ENCODE measurements at places on chromosomes 3 and 15.
A peak's percentile ranks its signal among the peaks of the same experiment; 100 is the strongest.

DNA sequence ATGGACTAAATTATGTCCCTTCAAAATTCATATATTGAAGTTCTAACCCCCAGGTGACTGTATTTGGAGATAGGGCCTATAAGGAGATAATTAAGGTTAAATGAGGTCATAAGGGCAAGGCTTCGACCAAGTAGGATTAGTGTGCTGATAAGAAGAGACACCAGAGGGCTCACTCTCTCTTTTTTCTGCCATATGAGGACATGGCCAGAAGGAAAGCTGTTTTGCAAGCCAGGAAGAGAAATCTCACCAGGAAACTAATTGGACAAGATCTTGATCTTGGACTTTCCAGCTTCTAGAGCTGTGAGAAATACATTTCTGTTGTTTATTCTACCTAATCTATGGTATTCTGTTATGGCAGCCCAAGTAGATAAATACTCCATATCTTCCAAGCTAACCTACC, 503.6 kb upstream of the NAALADL2 start:
- no peak for DNase-seq

DNA sequence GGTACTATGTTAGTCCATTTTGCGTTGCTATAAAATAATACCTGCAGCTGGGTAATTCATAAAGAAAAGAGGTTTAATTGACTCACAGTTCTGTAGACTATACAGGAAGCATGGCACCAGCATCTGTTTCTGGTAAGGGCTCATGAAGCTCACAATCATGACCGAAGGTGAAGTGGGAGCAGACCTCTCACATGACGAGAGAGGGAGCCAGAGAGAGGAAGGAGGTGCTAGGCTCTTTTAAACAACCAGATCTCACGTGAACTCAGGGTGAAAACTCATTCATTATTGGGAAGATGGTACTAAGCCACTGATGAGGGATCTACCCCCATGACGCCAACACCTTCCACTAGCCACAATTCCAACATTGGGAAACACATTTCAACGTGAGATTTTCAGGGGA, 301.7 kb upstream of the MDFIC2 start:
- no peak for DNase-seq

DNA sequence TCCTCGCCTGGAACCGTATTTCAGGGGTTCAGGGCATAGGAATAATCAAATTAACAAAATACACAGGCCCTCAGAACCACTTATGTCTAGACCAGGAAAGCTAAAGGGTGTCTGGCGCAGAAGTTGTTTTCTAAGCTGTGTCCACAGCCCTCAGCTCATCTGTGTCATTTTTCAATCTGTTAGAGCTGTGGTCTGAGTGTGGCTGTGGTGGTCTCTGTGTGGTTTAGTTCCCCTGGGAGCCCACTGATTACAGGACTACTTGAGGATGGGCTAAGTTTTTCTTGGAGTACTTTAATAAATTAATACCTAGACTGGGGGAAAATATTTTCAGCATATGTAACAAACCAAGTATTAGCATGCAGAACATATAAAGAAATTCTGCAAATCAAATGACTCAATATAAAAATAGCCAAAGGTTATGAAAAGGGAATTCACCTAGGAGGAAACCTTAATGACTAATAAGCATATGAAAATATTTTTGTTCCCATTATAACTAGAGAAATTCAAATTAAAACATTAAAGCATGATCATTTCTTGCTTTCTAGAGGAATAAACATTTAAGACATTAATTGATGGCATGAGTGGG, 186.3 kb downstream of the SATB1 start:
- no peak for DNase-seq

DNA sequence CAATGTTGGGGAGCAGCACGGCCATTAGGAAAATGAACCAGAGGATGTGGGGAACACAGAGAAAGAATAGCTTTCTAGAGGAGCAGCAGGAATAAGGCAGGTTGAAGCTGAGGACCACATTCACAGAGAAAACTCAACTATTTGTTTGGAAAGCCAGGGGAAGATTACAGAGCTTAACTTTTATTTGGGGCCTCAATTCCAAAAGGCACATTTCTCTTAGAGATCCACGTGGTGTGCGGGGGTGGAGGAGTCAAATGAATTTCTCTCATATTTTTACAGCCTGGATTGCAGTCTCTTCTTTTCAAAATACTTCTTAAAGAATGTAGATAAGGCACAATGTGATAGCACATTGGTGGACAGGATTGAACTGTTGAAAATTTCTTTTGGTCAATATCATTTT, 253.7 kb downstream of the ROBO1 start:
- DNase-seq, result no peak

DNA sequence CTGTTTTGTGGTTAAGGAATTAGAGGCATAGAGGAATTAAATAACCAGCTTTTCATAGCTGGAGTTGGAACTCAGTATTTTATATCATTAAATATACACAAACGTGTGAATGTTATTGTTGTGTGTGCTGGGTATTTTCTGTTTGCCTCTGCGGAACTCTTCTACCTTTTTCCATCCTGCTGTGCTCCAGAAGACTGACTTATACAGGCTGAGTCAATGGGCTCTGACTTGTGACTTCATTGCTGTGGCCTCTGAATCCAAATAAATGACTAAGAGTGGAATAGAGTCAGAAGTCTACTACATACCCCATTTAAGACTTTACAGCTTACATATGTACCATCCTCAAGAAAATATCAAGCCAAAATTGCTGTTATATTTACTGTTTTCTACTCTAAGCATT, 17.6 kb downstream of the ARIH1 start:
- no peak for DNase-seq

GRCh38 chr3:177212278-177212610, 15.0 kb upstream of the TBL1XR1 start:
- DNase-seq, result no peak

GRCh38 chr3:106381939-106382335, 513.1 kb upstream of the CBLB start:
- no peak for DNase-seq

GRCh38 chr3:59186725-59187124, 136.9 kb upstream of the CFAP20DC start:
- no peak for DNase-seq

- no peak for DNase-seq
Measured at GRCh38 chr3:152270937-152271336, 2.2 kb downstream of the MBNL1 start.

GRCh38 chr3:33947272-33948195, 149.1 kb downstream of the PDCD6IP start:
- DNase-seq, result no peak

- no peak for DNase-seq
Measured at GRCh38 chr15:31297575-31298456, 28.8 kb upstream of the KLF13 start.

DNA sequence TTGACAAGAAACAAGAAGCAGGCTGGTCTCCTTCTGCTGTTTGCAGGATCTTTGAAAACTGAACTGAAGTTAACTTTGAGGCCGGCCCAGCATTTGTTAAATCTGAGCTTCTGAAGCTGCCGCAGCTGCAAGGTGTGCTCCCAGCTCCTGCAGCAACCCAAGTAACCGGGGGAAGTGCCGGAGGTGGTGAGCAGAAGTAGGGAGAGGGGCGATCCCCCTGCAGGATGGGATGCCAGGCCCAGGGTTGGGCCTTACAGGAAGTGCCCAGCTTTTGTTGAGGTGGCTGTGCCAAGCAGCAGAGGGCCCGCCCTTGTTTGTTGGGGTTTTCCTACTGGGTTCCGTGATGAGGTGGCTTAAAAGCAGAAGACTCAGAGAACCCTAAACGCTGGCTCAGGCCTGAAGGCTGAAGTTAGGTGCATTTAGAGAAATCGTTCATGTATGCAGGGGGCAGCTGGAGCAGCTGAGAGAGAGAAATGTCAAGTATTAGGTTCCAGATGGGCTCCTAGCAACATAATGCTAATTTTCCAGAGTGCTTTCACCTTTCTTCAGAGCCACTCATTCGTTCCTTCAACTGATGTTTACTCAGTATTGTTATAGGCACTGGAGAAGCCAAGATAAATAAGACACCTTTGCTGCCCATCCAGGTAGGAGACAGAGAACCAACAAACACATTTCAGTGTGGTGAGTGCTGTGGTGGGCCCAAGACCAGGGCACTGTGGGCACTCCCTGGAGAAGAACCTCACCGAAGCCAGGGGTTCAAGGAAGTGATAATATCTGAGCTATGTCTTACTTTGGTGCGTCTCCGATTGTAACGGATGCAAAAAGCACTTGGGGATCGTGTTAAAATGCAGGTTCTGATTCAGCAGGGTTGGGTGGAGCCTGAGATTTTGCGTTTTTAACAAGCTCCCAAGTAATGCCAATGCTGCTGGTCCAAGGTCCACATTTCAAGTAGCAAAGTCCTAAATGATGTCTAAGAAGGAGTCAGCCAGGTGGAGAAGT, 42.2 kb upstream of the PLCL2 start:
- DNase-seq, result peak; percentile 85

- DNase-seq, result no peak
Measured at GRCh38 chr3:126556637-126557414, 1.9 kb downstream of the C3orf22 start.

DNA sequence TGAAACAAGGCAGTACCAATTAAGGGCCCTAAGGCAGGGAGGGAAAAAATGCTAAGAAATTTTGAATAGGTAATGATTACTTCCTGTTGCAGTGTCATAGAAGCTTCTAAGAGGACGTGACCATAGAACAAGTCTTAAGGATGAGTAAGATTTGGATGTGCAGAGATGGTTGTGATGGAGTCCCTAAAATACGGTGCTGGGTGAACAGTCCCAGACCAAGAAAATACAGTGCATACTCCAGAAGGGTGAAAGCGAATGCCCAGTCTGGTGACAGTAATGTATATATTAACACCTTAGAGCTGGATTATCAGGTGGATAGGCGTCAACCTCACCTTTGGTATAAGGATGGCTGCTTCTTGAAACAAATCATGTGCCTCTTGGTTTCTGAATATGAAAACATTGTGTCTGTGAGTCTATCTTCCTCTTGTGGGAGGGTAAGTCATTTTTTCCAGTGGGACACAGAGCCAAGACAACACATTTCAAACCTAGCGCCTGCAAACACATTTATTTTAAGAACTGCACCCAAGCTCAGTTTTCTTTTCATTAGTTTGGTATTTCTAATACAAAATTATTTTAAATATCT, 101.2 kb upstream of the TP63 start:
- no peak for DNase-seq

DNA sequence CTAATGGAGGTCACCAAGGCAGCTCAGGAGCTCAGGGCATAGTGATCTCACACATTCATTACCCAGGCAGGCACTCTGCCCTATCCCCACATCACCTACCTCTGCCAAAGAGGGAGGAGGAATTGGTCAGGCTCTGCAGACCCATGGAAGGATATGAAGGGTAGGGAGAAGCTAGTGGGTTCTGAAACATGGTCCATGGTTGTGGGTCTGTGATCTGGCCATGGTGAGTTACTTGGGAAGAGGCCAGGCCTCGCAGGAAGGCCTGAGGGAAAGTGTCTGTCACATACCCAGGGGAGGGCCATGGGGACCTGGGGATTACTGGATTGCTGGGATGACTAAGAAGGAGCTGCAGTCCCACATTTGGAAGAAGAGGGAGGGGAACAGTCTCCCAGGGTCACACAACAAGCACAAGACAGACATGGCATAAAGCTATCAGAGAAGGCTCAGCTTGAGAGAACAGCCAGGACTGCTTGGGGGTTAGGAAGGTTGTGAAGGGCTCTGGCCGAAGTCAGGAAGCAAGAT, 1.4 kb upstream of the PRSS50 start:
- no peak for DNase-seq

- DNase-seq, result peak; percentile 19
Measured at GRCh38 chr15:41512940-41513505, 604 bp downstream of the LTK start.

- DNase-seq, result no peak
Measured at GRCh38 chr3:278300-279064, 81.9 kb downstream of the CHL1 start.

GRCh38 chr3:111336511-111336910, 205.5 kb upstream of the CD96 start:
- no peak for DNase-seq

DNA sequence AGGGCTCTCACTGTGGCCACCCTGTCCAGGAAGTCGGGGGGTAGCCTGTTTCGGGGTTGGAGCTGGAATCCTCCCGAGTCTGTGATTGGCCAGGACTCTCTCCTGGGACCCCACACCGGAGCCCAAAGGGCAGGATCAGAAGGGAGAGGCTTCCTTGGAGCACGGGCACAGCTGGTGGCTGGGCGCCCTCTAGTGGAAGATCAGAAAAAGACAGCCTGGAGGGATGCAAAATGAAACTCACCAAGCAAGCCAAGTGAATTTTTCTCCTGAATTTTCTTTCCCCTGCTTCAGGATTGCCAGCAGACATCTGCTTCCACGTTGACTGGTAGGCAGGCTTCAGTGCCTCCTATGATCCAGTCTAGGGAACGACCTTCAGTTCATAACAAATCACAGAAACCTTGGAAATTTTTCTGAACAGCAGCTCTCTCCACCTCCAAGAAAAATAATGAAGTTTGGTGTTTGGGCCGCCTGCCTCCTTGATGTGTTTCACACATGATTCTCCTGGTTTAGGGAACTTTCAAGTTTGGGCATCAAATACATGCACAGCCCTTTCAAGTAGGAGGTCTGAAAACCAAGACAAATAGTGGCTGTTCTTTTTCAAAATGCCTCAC, 224.6 kb downstream of the VPS13C start:
- DNase-seq, result peak; percentile 63

DNA sequence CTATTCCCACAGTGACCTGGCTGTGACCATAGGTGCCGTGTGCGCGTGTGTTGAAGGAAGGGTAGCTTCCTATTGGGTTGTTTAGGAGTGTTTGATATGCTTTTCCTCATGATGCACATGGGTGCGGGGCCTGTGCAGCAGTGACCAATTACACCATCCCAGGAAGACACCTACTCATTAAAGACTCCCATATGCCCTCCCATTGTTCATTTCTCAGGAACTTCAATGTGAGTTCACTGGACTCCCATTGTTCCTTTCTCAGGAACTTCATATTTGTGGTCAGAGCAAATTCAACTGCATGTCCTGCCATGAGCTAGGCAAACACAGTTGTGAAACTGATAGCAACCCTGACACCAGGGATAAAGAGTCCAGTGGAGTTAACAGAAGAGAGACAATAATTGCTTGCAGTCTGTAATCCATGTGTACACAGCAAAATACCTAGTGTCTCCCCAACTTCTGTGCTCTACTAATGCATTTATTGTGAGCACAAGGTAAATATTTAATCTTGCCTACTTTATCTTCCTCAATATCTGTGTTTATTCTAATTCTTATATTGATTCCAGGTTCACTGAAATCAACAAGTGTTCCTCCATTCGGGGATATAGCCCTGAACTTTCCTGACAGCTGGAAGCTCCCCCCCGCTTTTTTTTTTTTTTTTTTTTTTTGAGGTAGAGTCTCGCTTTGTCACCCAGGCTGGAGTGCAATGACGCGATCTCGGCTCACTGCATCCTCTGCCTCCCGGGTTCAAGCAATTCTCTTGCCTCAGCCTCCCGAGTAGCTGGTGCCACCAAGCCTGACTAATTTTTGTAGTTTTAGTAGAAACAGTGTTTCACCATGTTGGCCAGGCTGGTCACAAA, 57.5 kb upstream of the GCNT3 start:
- DNase-seq, result no peak

GRCh38 chr3:89303701-89304100, 196.3 kb downstream of the EPHA3 start:
- DNase-seq, result no peak

DNA sequence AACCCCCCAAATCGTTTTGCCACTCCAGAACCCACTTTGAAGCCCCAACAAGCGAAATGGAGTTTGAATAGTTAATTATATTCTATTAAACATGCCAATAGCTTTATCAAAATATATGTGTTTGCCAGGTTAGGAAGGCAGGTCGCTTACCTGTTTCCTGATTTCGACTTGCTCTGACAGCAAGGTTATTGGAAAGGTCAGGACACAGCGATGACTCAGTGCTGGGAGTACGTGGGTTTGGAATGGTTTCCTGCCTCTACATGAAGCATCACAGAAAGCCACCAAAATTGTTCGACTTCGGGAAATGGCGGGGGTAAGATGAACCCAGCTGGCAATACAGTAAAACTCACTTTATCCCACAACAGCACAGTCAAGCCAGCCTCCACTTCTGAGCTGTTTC, 135.6 kb upstream of the ABI3BP start:
- no peak for DNase-seq
